ENCODE measurements at places on chromosomes 11 and 22.

DNA sequence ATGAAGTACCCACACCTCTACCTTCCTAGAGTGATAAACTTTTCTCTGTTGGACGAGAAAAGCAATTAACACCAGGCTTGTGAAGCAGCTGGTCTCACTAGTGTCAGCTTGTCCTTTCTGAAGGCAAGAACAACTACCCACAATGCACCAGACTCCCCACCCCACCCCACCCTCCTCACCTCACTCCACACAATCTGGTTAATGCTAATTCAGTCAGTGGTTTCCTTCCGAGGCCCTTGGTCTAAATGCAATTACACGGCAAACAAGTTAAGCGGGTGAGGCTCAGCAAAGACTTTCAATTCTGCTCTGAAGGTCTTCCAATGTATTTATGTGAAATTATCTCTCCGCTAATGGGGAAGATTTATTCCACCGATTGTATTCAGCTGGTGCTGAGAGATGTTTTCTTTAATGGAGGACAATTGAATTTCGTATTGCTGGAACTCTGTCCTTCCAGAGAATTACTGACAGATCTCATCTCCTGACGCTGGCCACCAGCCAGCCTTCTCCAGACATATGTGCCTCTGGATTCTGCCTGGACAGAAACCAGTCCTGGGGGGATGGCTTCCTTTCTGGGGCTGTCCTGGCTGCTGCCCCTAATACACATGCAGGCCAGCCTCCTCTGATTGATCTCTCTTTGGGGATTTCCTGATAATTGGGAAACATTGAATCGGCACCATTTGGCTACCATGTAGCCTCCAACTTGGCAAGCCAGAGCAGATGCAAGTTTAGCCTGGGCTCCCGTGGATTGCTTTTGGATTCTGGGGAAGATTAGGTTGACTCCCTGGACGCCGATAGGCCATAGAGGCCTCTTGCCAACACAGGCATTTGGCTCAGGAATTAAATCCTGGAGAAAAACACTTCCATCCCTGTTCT, 165.8 kb upstream of the NARS2 start:
- DNase-seq: peak; percentile 42

DNA sequence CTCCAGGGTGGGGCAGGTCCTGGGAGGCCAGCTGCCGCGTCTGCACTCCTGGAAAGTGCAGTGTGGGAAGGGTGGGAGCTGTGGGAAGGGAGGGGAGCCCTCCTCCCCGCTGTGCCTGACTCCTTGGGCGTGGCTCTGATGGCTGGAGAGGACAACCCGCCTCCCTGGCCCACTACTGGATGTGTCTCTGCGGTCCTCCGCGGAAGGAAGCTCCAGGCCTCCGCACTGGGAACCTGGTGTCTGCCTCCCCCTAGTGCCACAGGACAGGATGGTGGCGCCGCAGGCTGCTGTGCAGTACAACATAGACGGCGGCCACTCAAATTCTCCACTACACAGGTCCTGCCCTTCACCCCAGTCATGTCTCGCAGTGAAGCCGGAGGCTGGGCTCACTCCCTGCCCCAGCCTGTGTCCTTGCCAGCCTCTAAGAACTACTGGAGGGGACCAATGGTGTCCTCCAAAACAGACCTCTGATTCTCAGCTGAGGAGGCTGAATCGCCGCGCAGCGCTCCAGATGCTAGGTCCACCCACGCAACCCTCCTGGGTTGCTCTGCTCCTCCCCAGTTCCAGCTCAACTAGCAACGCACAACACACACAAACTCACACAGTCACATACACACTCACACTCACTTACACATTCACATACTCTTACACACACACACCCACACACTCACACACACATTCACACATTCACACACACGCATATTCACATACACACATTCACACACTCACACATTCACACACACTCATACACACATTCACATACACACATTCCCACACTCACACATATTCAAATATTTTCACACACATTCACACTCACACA, 12.4 kb upstream of the DSCAML1 start:
- peak; percentile 77 for DNase-seq

DNA sequence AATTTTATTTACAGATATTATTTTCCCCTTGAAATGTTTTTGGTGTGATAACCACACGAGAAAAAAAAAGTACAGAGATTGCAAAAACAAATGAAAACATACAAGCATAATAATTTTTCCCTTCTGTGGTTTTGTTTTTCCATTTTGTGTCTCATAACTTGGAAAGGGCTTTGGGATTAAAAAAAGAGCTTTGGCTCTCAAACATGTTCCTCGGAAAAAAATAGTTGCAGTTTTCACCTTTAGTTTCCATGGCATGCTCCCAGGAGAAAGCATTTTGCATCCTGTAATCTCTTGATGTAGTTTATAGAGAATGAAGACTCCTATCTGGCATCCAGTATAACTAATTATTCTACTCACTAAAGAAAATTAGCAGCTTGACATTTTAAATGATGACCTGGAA, 362.1 kb upstream of the PDGFD start:
- peak; percentile 54 for DNase-seq

DNA sequence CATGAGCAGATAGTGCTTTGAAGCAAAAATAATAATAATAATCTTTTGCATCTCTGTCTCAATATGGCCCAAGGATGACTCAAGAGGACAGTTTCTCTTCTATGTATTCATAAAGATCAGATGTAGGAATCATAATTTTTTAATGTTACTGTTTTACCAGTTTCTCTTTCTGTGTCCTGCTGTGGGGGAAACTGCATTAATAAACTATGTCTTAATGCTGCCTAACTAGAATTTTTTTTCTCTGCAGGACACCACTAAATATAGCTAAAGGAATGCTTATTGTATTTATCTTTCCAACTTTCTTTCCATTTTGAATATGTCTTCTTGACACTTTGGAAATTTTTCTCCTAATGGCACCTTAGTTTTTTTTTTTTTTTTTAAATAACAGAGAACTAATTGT, 6.5 kb downstream of the FJX1 start:
- DNase-seq: no peak

GRCh38 chr11:43751726-43752125, 71.2 kb downstream of the HSD17B12 start:
- no peak for DNase-seq

GRCh38 chr11:123653827-123654565, 428 bp downstream of the SCN3B start:
- DNase-seq: peak; percentile 41

- DNase-seq: no peak
Measured at GRCh38 chr11:6237266-6237665, 1.6 kb upstream of the CNGA4 start.

GRCh38 chr11:32448232-32448631, 12.9 kb upstream of the WT1 start:
- no peak for DNase-seq

- peak; percentile 75 for DNase-seq
Measured at GRCh38 chr11:27246925-27247324, 116.1 kb downstream of the CCDC34 start.

DNA sequence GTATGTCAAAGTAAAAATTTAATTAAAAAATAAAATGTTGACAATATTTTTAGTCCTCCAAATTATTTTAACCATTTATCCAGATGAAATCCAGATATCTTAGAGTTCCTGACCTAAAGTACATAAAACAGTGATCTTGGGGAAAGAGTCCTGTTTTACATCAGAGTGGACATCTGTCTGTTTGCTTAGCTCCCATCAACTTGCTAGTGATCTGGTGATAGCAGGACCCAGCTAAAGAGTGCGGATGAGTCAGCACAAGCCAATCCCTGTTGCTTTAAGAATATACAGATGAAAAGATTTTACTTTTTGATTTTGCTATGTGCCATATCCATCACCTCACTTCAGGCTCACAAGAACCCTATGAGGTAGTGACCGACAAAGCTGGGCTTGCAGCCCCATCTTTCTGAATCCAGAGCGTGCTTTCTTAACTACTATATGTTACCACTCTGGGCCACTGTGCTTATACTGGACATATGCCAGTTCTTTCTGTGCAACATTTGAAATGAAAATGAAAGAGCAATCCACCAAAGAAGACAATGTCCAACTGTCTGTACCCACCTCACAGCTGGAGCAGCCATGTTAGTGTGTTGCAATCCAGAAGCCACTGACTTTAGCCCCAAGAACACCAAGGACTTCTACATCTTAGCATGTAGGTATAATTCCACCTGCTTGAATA, 167.6 kb upstream of the SESN3 start:
- no peak for DNase-seq

DNA sequence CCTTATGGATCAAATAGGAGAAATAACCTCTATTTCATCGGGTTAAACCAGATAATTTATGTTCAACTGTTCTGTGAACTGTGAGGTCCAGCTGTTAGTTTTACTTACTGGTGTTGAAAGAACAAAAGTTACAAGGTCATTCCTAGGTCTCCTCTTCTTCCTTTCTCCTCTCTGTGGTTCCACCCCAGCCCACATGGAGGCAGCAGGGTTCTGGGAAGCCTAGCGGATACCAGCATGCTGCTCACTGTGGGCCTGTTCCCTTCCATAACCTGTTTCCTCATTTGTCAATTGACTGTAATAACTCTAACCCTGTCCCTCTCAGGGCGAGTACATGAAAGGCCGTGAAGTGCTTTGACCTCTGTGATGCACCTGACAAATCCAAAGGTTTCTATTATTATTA, 27.8 kb downstream of the RELT start:
- no peak for DNase-seq

GRCh38 chr11:104155375-104155774, 8.6 kb downstream of the PDGFD start:
- DNase-seq: no peak
